ENCODE measurements at places on chromosomes 11 and 22.
A peak's percentile ranks its signal among the peaks of the same experiment; 100 is the strongest.

DNA sequence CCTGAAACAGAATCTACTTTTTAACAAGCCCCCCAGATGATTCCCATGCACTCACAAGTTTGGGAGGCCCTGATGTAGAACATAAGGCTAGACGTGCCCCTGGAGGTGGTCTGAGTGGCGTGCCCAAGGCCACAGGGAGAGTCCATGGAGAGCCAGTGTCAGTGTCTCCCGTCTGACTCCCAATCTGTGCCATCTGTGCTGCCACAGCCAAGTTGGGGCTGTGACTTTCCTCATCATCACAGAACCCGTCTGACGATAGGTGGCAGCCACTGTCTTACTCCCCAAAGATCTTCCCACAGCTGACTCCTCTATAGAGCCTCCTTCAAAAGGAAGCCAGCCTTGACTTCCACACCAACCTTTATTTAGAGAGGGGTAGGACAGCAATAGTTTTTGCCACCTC lies 470.5 kb downstream of the SOX6 start:
- no peak for DNase-seq

GRCh38 chr22:27154717-27155116 lies 497.3 kb downstream of the MIAT start:
- no peak for DNase-seq

- no peak for DNase-seq
Measured at GRCh38 chr11:73142128-73142377, at the start of gene FCHSD2. TSS of gene FCHSD2 (minus strand) at chr11:73142318. CDS start at chr11:73141877, 441 bp downstream.

GRCh38 chr22:41582694-41583093 lies 6.9 kb downstream of the PMM1 start:
- no peak for DNase-seq

DNA sequence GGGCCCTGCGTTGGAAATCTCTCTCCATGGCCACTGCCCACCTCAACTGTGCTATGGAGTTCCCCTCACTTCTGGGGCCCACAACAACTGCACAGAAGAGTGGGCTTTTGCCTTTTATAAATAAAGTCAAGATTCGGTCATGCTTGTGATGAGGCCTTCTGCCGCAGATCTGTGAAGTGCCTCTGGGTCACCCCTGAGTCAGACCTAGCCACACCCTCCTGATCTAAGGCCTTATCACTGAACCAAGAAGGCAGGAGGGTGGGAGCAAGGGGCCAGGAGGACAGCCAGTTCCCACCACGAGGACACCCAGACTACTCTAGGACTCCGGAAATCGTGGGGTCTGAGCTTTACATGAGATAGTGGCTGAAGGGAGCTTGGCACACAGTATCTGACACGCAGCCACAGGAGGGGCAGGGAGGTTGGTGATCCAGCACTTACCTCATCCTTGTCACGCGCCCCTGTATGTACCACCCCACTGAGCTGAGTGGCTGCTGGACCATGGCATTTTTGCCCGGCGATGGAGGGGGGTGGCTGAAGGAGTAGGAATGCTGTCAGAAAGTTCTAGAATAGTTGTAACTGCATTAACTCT lies 115.7 kb downstream of the ABTB2 start:
- no peak for DNase-seq

DNA sequence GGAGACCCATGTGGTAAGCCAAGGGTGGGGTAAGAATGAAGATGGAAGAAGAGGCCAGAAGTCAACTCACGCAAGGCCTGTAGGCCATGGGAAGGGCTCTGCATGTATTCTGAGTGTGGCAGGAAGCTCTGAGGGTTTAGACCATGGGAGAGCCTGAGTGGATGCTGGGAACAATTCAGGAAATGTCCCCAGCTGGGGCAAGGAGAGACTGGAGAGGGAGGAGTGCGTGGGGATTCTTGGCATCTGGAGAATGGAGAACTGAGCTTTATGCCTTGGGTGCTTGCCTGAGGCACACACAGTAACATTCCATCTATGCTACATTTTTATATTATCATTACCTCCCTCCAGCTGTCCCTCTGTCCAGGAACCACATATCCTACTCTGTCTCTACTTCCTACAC lies 50.4 kb upstream of the CD82 start:
- no peak for DNase-seq

GRCh38 chr11:27470826-27471588 lies 1.6 kb downstream of the LGR4 start:
- no peak for DNase-seq

GRCh38 chr11:9002920-9003572 lies 755 bp downstream of the NRIP3 start:
- DNase-seq, result no peak

- DNase-seq, result no peak
Measured at GRCh38 chr22:35940166-35940565, 88.5 kb downstream of the RBFOX2 start.

GRCh38 chr11:36408498-36409136 lies 101.5 kb downstream of the TRAF6 start:
- DNase-seq, result no peak

DNA sequence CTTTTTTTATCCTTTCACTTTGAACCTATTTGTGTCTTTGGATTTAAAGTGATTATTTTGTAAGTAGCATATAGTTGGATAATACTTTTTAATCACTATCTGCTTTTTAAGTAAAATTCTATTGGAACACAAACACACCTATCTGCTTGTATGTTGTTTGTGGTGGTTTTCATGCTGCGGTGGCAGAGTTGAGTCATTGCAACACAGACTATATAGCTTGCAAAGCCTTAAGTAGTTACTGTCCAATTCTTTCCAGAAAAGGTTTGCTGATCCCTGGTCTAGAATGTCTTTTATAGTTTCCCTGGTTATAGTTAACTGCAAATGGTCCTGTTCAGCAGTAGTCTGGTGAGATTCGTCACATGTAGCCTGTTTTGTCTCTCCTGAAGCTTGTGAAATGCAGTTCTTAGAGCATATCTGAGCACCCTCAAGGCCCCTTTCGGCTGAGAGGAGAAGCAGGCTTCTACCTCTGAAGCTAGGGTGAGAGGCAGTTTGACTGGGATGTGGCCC lies 21.5 kb downstream of the SHANK3 start:
- DNase-seq, result no peak

- DNase-seq, result no peak
Measured at GRCh38 chr22:42414565-42415303, 17.5 kb downstream of the NFAM1 start.

- DNase-seq, result peak; percentile 9
Measured at GRCh38 chr11:119192111-119192510, 6.8 kb downstream of the NHERF4 start.

GRCh38 chr22:26798462-26799065 lies 141.2 kb downstream of the MIAT start:
- no peak for DNase-seq

- no peak for DNase-seq
Measured at GRCh38 chr11:1523077-1523476, 36.5 kb upstream of the MOB2 start.

- DNase-seq, result peak; percentile 27
Measured at GRCh38 chr11:36056160-36056751, 112.4 kb downstream of the LDLRAD3 start.

DNA sequence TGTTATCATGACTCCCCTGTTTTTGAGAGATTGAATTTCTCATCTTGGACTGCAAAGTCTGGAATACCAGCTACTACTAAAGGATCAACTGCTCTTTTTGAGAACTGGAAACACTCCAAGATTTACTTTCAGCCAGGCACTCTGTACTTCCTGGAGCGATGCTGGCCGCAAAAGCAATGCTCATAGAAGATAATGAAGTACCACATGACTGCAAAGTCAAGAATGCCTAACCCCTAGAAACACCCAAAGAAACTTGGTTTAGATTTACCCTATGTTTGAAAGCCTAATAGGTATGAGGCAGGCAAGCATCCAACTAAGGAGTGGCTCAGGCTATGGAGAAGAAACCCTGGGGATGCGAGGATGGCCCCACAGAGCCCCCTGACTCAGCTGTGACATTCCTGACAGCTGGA lies 47.7 kb upstream of the ARHGAP20 start:
- DNase-seq, result no peak

DNA sequence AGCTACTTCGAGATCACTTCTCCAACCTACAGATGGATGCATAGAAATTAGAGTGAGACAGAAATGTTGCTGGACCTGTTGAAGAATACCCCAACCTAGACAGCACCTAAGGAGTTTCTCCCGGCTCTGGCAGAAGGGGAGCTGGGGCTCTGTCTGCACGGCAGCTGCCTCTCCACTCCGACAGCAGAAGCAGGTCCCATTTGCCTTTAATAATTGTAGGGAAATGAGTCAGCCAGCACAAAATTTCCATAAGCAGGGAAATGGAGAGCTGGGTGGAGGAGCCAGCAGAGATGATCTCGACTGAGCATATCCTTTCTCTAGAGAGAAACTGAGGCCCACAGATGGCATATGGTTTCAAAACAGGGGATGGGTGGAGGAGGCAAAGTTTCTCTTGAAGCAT lies 80.1 kb downstream of the EFCAB6 start:
- no peak for DNase-seq

GRCh38 chr11:81380395-81380794 lies 1353.3 kb downstream of the FAM181B start:
- no peak for DNase-seq

DNA sequence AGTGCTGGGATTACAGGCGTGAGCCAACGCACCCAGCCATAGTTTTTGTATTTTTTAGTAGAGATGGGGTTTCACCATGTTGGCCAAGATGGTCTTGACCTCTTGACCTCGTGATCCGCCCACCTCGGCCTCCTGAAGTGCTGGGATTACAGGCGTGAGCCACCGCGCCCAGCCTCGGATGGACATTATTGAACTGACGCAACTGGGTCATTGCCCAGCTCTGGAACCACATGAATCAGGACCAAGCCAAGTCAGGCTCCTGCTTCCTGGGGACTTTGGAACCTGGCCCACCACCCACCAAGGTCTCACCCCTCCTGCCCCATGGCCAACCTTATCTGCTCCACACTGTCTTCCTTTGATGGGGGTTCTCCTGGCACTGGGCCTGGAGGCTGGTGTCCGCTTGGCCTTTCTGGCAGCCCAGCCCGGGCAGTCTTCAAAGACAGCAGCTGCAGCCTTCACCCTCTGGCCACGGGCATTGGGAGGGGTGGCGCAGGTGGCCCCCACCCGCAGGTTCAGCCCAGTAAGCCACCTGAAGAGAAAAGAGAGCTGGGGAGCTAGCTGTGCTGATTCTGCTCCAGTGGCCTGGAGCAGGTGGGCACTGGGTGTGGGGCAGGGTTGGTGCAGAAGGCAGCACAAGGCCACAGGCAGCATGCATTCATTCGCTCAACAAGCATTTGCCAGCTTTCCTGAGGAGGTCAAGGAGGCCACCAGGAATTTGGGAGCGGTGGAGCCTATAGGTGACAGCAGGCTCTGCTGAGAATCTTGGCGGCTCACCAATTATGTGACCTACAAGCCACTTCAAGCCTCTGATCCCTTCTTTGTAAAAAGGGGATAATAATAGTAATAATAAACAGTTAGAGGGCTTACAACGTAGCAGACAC lies 5.7 kb downstream of the CHADL start:
- no peak for DNase-seq

DNA sequence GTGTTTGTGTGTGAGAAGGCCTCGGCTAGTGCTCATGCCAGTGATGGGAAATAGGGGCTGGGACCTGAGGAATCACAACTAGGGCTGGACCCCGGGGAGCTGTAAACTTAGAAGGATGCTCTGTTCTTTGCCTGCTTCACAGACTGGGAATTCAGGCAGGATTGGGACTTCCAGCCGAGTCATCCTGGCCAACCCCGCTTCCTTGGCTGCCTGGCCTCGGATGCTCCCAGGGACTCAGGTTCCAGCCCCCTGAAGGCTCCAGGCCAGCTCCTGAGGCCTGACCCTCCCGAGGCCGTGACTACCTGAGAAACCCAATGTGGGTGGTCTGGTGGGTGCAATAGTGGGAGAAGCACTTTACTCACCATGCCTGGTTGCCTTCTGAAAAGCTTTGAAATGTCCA lies 44.7 kb downstream of the IRAG1 start:
- no peak for DNase-seq

DNA sequence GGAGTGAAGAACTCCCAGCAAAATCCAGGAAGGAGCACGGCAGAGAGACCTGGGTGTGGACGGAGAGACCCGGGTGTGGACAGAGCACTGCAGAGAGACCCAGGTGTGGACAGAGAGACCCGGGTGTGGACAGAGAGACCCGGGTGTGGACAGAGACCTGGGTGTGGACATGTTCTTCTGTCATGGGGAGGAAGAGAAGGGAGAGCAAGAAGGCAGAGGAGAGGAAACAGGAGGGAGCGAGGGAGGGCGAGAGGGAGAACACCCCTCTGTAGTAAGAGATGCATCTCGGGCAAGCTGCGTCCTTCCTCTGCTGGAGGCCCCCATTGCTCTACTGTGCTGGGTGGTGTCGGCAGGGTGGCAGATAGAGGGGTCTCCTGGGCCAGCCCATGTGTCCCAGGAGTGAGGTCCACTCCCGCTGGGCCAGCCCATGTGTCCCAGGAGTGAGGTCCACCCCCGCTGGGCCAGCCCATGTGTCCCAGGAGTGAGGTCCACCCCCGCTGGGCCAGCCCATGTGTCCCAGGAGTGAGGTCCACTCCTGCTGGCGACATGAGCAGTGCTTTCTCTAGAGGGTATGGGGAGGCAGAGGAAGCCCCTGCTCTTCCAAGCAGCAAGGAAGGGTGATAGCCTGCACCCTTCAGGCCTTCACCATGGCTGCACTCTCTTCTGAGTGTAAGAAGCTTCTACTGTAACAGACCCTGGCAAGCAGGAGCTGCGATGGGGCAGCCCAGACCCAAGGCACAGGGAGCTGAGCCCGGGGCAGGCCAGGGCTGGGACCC lies 934.2 kb downstream of the BRD1 start:
- no peak for DNase-seq
